Chondrocyte (in vitro differentiated cells): ENCODE measurements at places on chromosomes 1 and 21. TPM values are rescaled to one million over a fixed set of nuclear protein-coding genes. Genes with fewer than 3 reads are reported as not detected.

Gene PLXNA2
- total RNA-seq: 22.0 to 37.9 TPM (median 24.9 TPM) in 3 replicates

Gene LIPI
- not detected in 3 replicates for total RNA-seq

Gene COL9A2
- total RNA-seq: 4.9 to 10.4 TPM (median 9.9 TPM) in 3 replicates

DNA sequence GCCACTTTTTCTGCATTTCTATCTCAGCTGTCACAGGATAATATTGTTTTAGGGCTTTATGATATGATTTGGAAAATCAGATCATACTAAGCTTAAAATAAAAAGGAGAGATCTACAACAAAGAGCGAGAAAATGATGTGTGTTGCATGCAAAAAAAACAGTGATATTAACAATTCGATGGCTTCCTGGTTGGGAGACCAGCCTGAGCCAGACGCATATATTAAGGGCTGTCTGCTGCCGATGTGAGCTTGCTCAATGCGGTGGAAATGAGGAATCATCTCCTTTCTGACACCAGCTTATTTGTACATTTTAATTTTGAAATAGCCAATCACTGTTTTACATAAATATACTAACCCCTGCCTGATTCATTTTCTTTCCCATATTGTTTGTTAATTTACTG is 862.6 kb downstream of the USP25 start:
- no peak for DNase-seq
- H3K27me3 ChIP-seq: no peaks in the 10 kb centered on the region
- no peak overlapping the region for H3K27ac ChIP-seq

GRCh38 chr1:167474191-167474641 is 44.1 kb downstream of the CD247 start:
- no peak overlapping the region for H3K4me3 ChIP-seq
- no peaks in the 10 kb centered on the region for H3K36me3 ChIP-seq
- no peaks in the 10 kb centered on the region for H3K4me1 ChIP-seq
